ENCODE measurements at places on chromosomes 3 and 15. TPM values are rescaled to one million over a fixed set of nuclear protein-coding genes. Genes with fewer than 3 reads are reported as not detected.

The CPA3 gene
- total RNA-seq = not detected

The HESX1 gene
- total RNA-seq = 0.98 TPM

The ZNF662 gene
- 0.10 TPM for total RNA-seq

The FBXW12 gene
- not detected for total RNA-seq

DNA sequence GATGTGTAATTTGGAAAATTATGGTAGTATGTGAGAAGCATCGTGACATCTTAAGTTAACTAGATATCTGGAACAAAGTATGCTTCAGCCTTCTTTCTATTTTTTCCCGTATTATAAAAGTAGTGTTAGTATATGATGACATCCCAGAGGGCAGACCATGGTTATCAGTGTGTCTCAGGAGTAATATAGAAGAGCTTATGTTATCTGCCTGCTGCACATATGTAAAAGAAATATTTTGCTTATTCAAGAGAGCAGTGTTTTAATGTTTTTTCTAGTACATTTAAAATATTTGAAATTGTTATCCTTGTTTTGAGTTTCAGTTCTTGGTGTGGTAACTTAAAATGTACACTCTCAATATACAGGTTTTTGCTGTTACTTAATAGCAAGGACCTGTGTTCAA, 24.1 kb downstream of the PLCL2 start:
- no peak overlapping the region for H3K4me3 ChIP-seq
- DNase-seq = no peak
- no peaks in the 10 kb centered on the region for H3K27me3 ChIP-seq
- H3K4me1 ChIP-seq = peaks cover 54% of the 10 kb centered on the region
- H3K36me3 ChIP-seq = peaks cover 27% of the 10 kb centered on the region

- no peak for DNase-seq
- H3K4me1 ChIP-seq = no peaks in the 10 kb centered on the region
- no peak overlapping the region for H3K27ac ChIP-seq
- no peaks in the 10 kb centered on the region for H3K36me3 ChIP-seq
- no peak overlapping the region for H3K4me3 ChIP-seq
Observed at GRCh38 chr3:116280130-116280740, 165.1 kb downstream of the LSAMP start.

DNA sequence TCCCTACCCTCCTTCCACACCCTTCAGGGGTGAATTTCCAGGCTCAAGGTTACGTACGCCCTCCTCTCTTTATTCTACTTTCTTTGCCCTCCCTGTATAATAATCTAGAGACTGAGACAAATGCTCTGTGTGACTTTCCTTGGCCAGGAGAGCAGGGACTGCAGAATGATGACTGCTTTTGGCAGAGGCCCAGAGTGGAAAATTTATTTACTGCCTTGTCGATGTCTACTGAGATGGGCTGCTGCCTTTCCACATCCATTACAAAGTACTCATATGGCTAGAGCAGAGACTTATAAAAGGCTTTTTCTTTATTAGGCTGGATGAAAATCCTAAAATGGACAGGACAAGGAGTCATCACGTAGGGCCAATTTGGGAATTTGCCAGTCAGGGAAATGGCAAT, 576.2 kb downstream of the TUSC7 start:
- no peak overlapping the region for H3K4me3 ChIP-seq
- DNase-seq = no peak
- H3K4me1 ChIP-seq = no peaks in the 10 kb centered on the region
- H3K27me3 ChIP-seq = no peaks in the 10 kb centered on the region
- no peak overlapping the region for H3K27ac ChIP-seq
- no peaks in the 10 kb centered on the region for H3K36me3 ChIP-seq

DNA sequence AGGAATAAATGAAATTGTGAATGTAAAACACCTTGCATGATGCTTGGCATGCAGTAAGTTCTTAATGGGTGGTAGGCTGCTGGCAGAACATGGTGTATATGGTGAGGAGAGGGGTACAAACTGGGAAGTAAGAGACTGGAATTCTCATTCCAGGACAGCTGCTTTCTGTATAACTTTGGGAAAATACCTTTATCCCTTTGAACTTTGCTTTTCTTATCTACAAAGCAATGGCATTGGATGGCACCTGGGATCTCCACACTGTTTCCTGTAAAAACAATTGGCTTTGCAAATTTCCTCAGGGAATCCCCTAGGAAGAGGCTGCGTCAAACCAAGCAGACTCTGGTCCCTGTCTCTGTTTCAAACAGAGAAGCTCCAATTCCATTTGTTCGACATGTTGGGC, 100.7 kb upstream of the SLC4A7 start:
- H3K4me3 ChIP-seq = no peak overlapping the region
- DNase-seq = no peak
- peaks cover 2% of the 10 kb centered on the region for H3K4me1 ChIP-seq
- H3K27ac ChIP-seq = no peak overlapping the region

GRCh38 chr15:30974112-30974511, 17.3 kb downstream of the MTMR10 start:
- no peak for DNase-seq
- H3K27me3 ChIP-seq = no peaks in the 10 kb centered on the region
- H3K36me3 ChIP-seq = peaks cover 58% of the 10 kb centered on the region
- no peak overlapping the region for H3K4me3 ChIP-seq
- peaks cover 20% of the 10 kb centered on the region for H3K4me1 ChIP-seq
- no peak overlapping the region for H3K27ac ChIP-seq

DNA sequence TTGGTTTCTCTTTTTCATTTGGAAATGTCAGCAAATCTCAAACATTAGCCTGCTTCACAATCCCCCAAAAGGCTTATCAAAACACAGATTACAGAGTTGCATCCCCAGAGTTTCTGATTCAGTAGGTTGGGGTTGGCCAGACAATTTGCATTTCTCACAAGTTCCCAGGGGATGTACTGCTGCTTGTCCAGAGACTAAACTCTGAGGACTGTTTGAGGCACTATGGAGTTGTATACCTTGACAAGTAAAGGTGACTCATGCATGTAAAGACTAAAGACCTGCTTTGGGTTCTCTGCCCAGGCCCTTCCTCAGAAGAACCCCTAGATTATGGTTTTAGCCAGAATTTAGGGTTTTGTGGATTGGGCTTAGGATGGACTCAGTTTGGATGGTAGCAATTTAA, 151.1 kb upstream of the ARHGEF26 start:
- no peak overlapping the region for H3K4me3 ChIP-seq
- H3K4me1 ChIP-seq = peaks cover 8% of the 10 kb centered on the region
- H3K27me3 ChIP-seq = peaks cover 2% of the 10 kb centered on the region
- no peak for DNase-seq
- no peaks in the 10 kb centered on the region for H3K36me3 ChIP-seq
- no peak overlapping the region for H3K27ac ChIP-seq

DNA sequence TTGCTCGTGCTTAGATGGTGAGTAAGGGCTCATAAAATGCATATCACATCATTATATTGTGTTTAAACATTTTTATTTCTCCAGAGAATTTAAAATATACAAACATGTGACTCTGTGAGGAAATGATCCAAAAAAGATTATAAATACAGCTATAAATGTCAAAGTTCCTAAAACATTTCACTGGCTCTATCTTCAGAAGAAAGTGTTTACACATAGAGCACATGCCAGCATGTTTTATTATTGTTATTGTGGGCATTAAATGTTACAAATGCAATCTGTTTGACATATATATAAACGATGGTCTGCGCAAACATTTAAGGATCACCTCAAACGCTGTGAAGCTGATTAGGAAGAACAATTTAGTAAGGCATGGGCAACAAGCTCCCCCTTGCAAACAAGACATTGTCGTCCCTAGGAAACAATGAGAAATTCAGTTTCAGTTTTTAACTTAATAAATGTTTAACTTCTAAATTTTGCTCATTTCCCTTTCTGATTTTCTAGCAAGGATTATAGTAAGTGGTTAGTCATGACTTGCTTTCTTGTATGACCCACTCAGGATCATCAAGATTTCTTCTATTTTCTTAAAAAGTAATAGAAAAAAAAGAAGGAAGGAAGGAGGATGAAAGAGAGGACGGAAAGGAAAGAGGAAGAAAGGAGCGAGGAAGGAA, 207.5 kb downstream of the SATB1 start:
- H3K4me1 ChIP-seq = peaks cover 1% of the 10 kb centered on the region
- no peak overlapping the region for H3K4me3 ChIP-seq
- H3K27ac ChIP-seq = no peak overlapping the region
- no peaks in the 10 kb centered on the region for H3K36me3 ChIP-seq
- DNase-seq = no peak

GRCh38 chr15:66388043-66388363, 1.3 kb downstream of the MAP2K1 start:
- H3K4me1 ChIP-seq = peaks cover 61% of the 10 kb centered on the region
- peaks cover 36% of the 10 kb centered on the region for H3K36me3 ChIP-seq
- DNase-seq = no peak
- H3K27me3 ChIP-seq = no peaks in the 10 kb centered on the region
- H3K27ac ChIP-seq = peak overlapping the region; percentile 87

DNA sequence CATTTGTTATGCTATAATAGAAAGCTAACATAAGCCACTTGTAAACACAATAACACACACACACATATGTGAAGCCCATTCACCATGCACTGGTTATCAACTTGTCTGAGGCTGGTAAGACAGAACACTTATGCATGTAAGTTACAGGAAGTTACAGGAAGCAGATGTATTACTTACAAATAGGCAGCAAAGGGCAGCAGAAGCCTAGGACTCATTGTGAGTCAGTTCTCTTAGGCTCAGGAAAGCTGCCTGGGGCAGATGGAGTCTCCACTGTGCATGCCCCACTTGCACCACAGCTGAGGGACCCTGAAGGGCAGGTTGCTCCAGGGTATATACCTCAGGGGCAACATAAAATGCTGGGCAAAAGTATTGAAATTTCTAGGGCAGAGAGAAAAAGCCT, 748.8 kb upstream of the CCDC54 start:
- no peaks in the 10 kb centered on the region for H3K27me3 ChIP-seq
- DNase-seq = no peak
- H3K27ac ChIP-seq = no peak overlapping the region
- H3K36me3 ChIP-seq = peaks cover 3% of the 10 kb centered on the region
- no peaks in the 10 kb centered on the region for H3K4me1 ChIP-seq

Measured in activated CD4-positive, alpha-beta memory T cell treated with anti-CD3 and anti-CD28 coated beads, Interleukin-2, amount 10 ng/mL, durations not matched to agents 7 days and 5 days (primary cell).